Aorta (tissue), 5 donors: ENCODE measurements at places on chromosomes 7 and 10.

DNA sequence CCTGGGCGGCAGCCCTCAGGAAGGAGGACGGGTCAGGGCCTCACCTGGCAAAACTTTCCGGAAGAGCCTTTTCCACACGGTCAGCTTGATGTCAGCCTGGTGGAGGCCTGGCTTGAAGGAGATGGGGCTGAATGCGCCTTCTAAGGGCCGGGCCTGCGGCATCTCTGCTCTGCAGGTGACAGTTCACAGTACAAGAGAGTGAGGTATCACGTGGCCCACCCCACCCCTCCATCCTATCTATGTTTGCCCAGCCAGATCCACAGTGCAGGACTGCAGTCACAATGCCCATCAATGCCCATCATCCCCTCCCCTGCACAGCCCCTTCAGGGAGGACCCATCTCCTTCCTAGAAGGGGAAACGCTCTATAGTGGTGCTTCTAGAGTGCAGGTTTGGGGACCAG lies 7.9 kb upstream of the NSUN5 start:
- DNase-seq, result no peak

- DNase-seq, result no peak
Measured at GRCh38 chr10:62374862-62375710, 917 bp downstream of the ZNF365 start.

- DNase-seq, result no peak
Measured at GRCh38 chr10:27890971-27891370, 107.9 kb downstream of the ODAD2 start.

DNA sequence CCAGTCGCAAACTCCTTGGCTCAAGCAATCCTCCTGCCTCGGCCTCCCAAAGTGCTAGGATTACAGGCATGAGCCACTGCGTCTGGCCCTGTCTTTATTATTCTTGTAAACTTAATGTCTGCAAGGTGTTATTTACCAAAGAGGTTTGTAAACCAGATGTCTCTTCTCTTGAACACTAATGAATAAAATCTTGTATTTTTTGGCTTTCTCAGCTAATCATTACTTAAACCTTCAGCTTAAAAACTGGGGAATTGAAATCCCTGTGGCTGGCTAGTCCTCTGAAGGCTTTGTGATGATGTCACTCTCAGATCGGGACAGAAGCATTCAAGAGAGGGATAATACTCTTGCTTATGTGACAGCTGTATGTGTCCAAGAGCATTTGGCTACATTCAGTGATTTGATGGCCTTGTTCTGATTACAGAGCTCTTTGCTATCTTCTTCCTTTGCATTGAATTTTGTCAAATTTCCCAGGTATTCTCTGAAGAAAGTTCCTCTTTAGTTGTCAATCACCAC lies 130.3 kb downstream of the BICC1 start:
- no peak for DNase-seq

DNA sequence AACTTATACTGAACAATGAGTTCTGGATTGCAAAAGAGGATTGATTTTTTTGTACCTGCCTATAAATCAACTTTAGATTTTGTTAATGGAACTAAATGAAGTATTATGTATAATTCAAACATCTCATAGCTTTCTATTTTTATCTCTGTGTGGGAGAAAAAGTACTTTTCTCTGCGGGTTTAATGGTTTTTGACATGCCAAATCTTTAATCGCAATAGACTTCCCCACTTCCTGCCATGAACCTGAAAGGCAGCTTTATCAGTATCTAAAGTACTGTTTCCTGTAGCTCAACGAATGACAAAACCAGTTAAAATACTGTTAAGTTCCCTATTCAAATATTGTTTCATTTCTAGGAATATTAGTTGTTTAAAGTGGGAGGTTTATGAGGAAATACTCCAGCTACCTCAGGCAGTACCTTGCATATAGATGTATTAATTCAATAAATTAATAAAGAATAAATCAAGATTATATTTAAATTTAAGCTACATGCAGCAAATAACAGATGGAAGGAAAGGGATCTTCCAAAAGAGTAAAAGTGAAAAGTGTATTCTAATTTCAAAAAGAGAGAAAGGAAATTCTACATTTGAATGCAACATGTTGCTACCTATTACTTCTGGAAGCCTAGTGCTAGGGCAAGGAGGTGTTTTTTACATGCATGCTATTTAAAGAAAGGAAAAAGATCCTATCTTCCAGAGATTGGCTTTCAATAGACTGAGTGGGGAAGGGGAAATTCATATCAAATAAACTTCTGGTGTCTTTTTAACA lies 75.9 kb downstream of the SVOPL start:
- DNase-seq, result no peak

- DNase-seq, result peak; percentile 52
Measured at GRCh38 chr10:31064348-31064747, 32.7 kb upstream of the ZNF438 start.

GRCh38 chr10:98138031-98138430 lies 3.6 kb downstream of the R3HCC1L start:
- DNase-seq, result no peak

- no peak for DNase-seq
Measured at GRCh38 chr10:14671386-14671831, 103.3 kb downstream of the FAM107B start.

GRCh38 chr10:92142949-92143348 lies 147.9 kb downstream of the CPEB3 start:
- no peak for DNase-seq

- DNase-seq, result peak; percentile 54
Measured at GRCh38 chr7:134613623-134614347, 32.9 kb upstream of the BPGM start.

GRCh38 chr10:43628956-43629355 lies 19.7 kb downstream of the ZNF32 start:
- DNase-seq, result no peak

DNA sequence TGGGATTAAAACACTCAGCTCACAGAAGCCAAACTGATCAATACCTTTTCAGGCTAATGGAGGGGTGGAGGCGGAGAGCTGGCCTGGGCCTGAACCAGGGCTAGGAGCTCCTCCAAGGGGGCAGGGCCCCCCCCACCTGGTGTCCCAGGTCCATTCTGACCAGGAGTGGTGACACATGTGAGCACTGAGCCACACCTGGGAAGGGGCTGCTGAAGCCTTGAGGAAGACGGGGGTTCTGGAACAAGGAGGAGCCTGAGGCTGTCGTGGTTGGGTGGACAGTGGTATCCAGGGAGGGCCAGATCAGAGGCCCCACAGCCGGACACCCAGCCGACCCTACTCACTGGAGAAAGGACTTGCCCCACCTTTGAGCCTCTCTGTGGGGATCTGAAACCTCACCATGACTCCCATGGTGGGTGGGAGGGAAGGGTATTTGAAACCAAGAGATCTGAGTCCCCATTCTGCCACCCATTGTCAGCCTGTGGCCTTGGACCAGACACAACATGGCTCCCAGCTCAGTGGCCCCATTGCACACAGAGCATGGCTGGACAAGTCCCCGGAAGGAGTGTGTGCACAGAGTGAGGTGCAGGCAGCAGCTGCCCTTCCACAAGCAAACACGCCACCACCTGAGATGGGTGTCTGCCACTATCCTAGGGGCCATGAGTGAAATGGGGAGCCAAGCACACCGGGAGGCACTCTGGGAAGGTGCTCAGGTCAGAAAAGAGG lies 12.4 kb downstream of the TMEM273 start:
- DNase-seq, result no peak

DNA sequence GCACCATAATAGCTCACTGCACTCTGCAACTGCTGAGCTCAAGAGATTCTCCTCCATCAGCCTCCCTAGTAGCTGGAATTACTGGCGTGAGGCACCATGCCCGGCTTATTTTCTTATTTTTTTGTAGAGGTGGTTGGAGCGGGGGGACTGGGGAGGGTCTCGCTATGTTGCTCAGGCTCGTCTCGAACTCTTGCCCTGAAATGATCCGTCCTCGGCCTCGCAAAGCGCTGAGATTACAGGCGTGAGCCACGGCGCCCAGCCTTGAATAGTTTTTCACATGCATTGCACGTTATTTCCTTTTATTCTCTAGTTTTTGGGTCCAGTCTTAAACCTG lies 526 bp upstream of the LAMTOR4 start:
- DNase-seq, result no peak

GRCh38 chr7:79478386-79478785 lies 24.9 kb upstream of the MAGI2 start:
- no peak for DNase-seq

DNA sequence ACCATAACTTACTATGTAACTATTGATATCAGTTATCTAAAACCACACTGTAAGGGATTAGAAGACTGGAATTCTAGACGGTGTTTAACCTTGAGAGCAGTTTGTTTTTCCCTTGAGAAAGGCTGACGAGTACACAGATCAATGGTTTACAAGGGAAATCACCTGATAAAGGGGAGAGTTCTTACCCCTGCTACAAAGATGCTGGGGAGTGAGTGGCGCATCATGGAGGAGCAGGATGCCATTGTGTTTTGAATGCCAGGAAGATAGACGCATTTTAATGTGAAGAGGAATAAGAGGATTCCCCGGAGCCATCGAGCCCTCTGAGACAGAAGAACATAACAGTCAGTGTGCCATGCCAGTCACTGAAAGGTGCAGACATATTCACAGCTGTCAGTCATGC lies 145.2 kb downstream of the PKD1L1 start:
- DNase-seq, result no peak

DNA sequence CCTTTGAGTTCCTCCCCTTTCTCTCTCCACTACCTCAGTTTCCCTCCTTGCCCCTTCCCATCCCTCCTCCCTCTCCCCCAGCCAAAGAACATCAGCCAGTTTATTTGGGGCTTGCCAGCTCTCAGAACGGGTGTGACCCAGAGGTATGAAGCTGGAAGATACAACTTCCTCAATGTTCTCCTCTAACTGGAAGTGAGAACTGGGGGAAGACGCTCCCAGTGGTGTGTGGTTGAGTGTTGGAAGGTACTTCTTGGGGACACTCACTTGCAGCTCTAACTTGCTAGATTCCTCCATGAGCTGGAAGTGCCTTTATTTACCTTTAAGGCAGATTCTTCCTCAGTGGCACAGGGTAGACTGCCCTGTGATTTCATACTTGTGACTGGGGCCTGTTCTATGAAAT lies 110.5 kb upstream of the HABP2 start:
- DNase-seq, result no peak

DNA sequence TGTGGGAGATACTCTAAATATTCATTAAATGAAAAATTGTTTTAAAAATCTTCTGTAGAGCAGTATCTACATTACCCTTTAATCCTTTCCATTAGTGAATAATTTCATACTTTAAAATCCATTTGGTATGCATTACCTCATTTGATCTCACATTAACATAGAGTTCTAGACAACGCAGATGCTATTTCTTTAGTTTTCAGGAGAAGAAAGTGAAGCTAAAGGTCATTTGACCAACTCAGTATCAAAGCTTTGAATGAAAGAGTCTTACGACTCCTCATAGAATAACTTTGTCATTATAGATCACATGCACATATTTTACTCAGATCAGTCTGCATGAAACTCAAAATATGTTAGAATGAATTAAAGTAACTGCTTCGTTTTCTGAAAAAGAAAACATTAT lies 460.2 kb downstream of the DNAJB9 start:
- DNase-seq, result no peak

GRCh38 chr10:12633776-12634620 lies 284.7 kb downstream of the CAMK1D start:
- no peak for DNase-seq

GRCh38 chr7:116669769-116670168 lies 2.2 kb upstream of the MET start:
- no peak for DNase-seq

GRCh38 chr7:12221414-12221813 lies 10.3 kb downstream of the TMEM106B start:
- no peak for DNase-seq

GRCh38 chr10:48523212-48523819 lies 81.6 kb downstream of the ARHGAP22 start:
- peak; percentile 95 for DNase-seq

DNA sequence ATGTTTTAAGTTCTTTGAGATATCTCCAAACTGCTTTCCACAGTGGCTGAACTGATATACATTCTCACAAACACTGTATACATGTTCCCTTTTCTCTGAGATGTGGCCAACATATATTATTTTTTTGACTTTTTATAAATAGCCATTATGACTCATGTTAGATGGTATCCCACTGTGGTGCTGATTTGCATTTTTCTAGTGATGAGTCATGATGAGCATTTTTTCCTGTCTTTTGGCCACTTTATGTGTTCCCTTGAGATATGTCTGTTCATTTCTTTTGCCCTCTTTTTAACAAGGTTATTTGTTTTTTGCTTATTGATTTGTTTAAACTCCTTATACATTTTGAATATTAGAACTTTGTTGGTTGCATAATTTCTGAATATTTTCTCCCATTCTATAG lies 1055.1 kb downstream of the NXPH1 start:
- no peak for DNase-seq

GRCh38 chr10:43395571-43396060 lies 13.4 kb downstream of the HNRNPF start:
- DNase-seq, result peak; percentile 52

DNA sequence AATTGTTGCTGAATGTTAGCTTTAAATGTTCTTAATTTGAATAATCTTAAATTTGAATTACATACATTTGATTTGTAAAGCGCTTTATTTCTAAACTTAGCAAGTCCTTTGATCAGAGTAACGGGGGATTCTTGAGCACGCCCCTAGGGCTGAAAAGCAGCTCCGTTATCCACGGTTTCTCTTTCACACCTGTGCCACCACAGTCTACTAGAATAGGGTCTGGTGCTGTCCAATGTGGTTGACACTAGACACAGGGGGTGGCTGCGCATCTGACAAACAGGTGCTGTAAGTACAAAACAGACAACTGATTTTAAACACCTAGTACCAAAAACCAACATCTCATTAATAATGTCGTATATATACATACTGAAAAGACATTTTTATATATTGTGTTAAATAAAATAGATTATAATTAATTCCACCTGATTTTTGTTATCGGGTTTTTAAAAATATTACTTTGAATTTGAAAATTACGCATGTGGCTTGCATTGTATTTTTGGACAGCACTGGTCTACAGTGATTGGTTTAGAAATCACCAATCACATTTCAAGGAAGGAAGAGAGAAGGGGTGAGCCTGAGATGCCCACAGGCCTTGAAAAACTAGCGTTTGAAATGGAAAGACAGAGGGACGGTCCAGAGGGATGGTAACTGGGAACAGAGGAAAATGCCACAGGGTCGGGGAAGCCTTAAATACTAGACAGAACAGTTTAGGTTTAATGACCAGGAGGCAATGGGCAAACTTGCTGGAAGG lies 7.3 kb downstream of the SEPHS1 start:
- DNase-seq, result no peak

DNA sequence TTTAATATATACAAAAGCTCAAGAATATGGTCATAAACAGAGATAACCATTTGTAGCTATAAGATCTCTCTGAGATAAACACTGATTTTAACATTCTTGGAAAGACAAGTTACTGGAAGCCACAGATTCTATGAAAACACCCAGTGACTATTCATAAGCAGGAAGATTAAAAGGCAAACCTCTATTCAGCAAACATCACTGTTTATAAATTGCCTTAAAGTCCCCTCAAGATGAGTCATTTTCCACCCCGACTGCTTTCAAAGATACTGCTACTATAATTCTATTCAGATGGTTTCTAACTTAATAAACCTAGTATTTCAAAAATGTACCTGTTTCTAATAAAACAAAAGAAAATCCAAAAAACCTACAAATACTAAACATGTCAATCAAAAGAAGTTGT lies 21.0 kb downstream of the TM9SF3 start:
- no peak for DNase-seq
